ENCODE measurements at places on chromosomes 11 and 22. TPM values are rescaled to one million over a fixed set of nuclear protein-coding genes. Genes with fewer than 3 reads are reported as not detected.

Gene RAB36
- 1.4 TPM for total RNA-seq

Gene BRSK2
- 0.23 TPM for total RNA-seq

Gene ELMOD1
- total RNA-seq = not detected

Gene SYT9
- total RNA-seq = not detected

Gene CYTH4
- 0.08 TPM for total RNA-seq

Gene MS4A6E
- total RNA-seq = not detected

Gene PDE3B
- total RNA-seq = not detected

Gene FZD4
- 0.76 TPM for total RNA-seq

Gene C11orf16
- not detected for total RNA-seq

Gene PDGFD
- 0.15 TPM for total RNA-seq

Gene NPAS4
- not detected for total RNA-seq

Gene RPUSD4
- total RNA-seq = 16.6 TPM

All from hair follicular keratinocyte (primary cell).